Naive thymus-derived CD4-positive, alpha-beta T cell (primary cell): ENCODE measurements at places on chromosomes 5 and 9.

- no peaks in the 10 kb centered on the region for H3K27me3 ChIP-seq
- H3K4me3 ChIP-seq: no peak overlapping the region
- no peaks in the 10 kb centered on the region for H3K4me1 ChIP-seq
- no peak overlapping the region for H3K27ac ChIP-seq
- H3K36me3 ChIP-seq: no peaks in the 10 kb centered on the region
- no peak for DNase-seq
Measured at GRCh38 chr5:179130101-179130681, 70.0 kb downstream of the ZNF354C start.

DNA sequence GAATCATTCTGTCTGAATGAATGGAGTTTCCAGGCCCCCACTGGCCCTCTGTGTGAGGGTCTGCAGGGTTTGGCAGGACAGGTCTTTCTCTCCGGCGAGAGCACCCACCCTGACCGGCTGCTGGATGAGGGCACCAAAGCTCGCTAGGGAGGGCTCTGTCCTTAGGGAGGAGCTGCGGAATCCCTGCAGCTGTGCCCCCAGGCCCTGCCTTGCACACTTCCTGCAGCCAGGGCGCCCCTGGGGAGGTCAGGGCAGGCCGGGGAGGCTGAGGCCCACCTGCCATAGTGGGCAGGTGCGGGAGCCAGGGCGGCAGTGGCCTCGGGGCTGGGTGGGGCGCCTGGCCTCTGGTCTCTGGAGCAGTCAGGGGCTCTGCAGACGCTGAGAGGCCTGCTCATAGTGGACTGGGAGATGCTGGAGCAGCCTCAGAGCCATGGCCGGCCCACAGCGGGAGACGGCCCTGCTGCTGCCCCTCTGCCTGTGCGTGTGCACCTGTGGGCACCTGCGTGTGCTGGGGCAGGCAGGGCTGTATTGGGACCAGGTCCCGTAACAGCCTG is 36.1 kb downstream of the EXOC3 start:
- H3K27ac ChIP-seq: no peak overlapping the region
- no peaks in the 10 kb centered on the region for H3K4me1 ChIP-seq
- no peak for DNase-seq

GRCh38 chr5:40829748-40830533 is 5.1 kb downstream of the RPL37 start:
- H3K4me3 ChIP-seq: no peak overlapping the region
- DNase-seq: no peak

- DNase-seq: no peak
- no peaks in the 10 kb centered on the region for H3K4me1 ChIP-seq
- H3K4me3 ChIP-seq: no peak overlapping the region
- no peaks in the 10 kb centered on the region for H3K36me3 ChIP-seq
- no peak overlapping the region for H3K27ac ChIP-seq
Measured at GRCh38 chr9:6928863-6929262, 171.1 kb downstream of the KDM4C start.

DNA sequence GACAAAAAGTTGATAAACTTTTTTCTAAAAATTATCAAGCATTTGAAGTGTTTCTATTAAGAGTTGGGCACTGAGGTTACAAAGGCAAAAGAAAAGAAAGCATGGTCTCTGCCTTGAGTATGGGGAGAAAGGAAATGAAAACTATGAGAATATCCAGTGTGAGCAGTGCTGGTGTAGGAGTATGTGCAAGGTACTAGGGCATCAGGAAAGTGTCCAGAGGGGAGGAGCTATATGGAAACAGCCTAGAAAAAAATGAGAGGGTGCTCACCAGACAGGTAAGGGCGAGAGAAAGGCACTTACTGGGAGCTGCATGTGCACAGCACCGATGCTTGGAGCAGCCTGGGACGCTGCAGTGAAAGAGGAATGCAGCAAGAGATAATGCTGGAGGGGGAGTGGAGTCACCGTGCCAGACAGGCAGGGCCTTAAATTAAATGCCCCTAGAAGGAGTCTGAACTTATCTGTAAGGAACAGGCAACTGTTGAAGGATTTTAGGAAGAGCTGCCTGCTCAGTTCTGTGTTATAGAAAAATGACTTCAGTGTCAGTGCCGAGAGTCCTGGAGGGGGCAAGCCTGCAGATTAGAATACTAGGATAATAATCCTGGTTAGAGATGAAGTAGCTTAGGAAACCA is 14.0 kb downstream of the MCC start:
- no peaks in the 10 kb centered on the region for H3K27me3 ChIP-seq
- no peak for DNase-seq
- H3K4me3 ChIP-seq: no peak overlapping the region
- no peaks in the 10 kb centered on the region for H3K4me1 ChIP-seq
- no peaks in the 10 kb centered on the region for H3K36me3 ChIP-seq
- H3K27ac ChIP-seq: no peak overlapping the region
